NCI-H774 (cell line): ENCODE measurements at places on chromosomes 7 and 10.

GRCh38 chr10:79436066-79436849, 9.2 kb downstream of the ZCCHC24 start:
- DNase-seq = no peak

- DNase-seq = no peak
Observed at GRCh38 chr10:66550351-66550750, 375.5 kb upstream of the LRRTM3 start.

GRCh38 chr10:34751272-34751671, 63.8 kb downstream of the PARD3 start:
- no peak for DNase-seq

DNA sequence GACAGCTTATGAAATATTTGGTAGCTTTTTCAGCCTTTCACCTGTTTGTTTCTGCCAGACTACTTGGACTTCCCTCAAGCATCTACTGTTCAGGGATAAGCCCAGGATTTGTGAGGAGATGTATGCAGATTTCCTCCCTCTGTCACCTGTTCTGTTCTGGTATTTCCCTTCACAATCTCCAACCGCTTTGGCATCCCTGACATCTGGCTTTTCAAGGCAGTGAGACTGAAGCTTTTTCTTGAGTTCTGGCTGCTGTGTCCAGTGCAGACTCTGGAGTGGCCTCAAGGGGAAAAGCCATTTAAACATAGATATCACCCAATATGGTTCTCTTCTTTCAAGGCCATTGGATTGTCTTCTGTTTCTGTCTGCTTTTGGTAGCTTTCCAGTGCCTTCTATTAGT, 369.7 kb downstream of the LRMDA start:
- no peak for DNase-seq

GRCh38 chr7:135204341-135204749, 7.0 kb downstream of the WDR91 start:
- DNase-seq = no peak

- no peak for DNase-seq
Observed at GRCh38 chr7:43071604-43072003, 40.8 kb upstream of the HECW1 start.

DNA sequence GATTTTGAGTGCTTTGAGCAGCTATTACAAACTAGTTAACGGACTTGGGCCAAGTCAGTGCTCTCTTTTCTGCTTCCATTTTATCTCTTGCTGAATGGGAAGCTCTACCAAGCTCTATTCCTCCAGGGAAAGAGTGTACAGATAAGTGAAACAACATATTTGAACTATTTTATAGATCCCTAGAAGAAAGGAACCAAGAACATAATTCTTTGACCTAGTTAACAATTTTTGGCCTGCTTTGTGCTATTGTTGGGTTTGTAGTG, 244.8 kb downstream of the PRKG1 start:
- no peak for DNase-seq

- no peak for DNase-seq
Observed at GRCh38 chr10:6048281-6049030, 13.7 kb downstream of the IL2RA start.

DNA sequence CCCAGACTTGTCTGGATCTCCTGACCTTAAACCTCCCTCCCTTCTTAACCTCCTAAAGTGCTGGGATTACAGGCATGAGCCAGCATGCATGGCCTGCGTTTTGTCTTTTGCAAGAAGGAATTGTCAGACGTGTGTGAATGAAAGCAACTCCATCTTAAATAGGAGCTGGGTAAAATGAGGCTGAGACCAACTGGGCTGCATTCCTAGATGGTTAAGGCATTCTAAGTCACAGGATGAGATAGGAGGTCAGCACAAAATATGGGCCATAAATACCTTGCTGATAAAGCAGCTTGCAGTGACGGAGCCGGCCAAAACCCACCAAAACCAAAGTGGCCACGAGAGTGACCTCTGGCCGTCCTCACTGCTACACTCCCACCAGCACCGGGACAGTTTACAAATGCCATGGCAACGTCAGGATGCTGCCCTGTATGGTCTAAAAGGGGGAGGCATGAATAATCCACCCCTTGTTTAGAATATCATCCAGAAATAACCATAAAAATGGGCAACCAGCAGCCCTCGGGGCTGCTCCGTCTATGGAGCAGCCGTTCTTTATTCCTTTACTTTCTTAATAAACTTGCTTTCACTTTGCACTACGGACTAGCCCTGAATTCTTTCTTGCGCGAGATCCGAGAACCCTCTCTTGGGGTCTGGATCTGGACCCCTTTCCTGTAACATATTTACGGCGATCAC, 41.2 kb upstream of the SDK1 start:
- no peak for DNase-seq

DNA sequence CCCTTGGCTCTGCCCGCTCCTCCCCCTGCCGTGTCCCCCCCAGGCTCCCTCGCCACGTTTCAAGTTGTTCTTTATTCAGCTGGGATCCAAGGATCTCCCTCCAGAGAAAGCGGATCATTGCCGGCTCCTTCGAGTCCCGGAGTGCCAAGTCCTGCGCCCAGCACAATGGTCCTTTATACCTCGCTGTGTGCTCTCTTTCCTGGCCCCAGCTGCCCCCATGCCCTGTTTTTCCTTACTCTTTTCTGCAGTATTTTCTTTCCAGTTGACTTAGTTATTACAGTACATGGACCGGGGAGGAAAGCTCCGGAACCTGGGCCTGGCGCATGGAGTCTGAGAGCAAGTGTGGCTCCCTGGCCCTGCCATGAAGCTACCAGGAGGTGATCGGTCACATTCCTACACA, 88.1 kb upstream of the KMT2C start:
- DNase-seq = no peak

DNA sequence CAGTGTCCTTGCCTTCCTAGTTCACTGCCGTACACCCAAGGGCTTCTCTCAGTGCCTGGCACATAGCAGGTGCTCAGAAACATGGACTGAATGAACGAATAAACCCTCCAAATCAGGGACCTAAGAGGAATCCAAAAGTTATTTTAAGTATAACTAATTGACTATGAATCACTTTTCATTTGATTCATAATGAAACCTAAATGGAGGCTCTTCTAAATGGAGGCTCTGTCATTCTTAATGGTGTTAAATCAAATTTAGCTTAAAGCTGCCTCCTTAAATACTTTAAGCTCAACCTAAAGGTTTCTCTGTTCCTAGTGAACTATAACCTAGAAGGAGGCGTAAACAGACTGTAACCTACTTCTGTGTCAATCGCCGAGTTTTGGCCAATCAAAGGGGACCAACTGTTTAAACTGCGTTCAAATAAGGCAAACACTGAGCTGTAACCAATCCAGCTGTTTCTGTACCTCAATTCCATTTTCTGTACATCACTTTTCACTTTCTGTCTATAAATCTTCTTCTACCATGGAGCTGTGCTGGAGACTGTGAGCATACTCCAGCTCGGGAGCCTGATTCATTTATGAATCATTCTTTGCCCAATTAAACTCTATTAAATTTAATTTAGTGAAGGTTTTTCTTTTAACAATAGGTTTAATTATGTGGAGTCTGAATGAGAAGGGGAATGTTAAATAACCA, 11.0 kb downstream of the PYROXD2 start:
- no peak for DNase-seq

- no peak for DNase-seq
Observed at GRCh38 chr7:40077849-40078248, 56.6 kb downstream of the MPLKIP start.

- DNase-seq = no peak
Observed at GRCh38 chr7:139774376-139774775, 3.4 kb downstream of the HIPK2 start.

GRCh38 chr10:58291538-58292174, 22.7 kb downstream of the CISD1 start:
- DNase-seq = no peak

- no peak for DNase-seq
Observed at GRCh38 chr7:142870566-142871259, 14.8 kb downstream of the TRPV6 start.

GRCh38 chr7:50353201-50353600, 48.7 kb downstream of the IKZF1 start:
- DNase-seq = no peak

GRCh38 chr10:49096890-49097445, 18.4 kb downstream of the VSTM4 start:
- no peak for DNase-seq

DNA sequence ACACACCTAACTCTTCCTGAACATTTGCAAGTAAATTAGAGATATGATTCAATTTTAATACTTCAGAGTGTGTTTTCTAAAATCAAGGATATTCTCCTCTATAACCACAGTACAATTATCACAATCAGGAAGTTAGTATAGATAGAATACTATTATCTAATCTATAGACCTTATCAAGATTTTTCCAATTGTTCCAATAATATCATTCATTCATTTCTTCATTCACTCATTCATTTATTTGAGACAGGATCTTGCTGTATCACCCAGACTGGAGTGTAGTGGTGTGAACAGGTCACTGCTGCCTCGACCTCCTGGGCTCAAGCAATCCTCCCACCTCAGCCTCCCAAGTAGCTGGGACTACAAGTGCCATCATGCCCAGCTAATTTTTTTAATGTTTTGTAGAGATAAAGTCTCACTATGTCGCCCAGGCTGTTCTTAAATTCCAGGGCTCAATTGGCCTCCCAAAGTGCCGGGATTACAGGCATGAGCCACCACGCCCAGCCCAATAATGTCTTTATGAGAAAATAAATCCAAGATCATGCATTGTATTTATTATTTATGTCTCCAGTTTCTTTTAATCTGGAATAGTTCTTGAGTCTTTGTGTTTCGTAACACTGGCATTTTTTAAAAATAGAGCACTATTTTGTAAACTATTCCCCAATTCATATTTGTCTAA, 10.6 kb upstream of the MRPS16 start:
- no peak for DNase-seq

- DNase-seq = no peak
Observed at GRCh38 chr10:124739986-124740368, 4.2 kb downstream of the FAM53B start.

- peak; percentile 1 for DNase-seq
Observed at GRCh38 chr7:149741629-149742028, 31.8 kb downstream of the ZNF467 start.

DNA sequence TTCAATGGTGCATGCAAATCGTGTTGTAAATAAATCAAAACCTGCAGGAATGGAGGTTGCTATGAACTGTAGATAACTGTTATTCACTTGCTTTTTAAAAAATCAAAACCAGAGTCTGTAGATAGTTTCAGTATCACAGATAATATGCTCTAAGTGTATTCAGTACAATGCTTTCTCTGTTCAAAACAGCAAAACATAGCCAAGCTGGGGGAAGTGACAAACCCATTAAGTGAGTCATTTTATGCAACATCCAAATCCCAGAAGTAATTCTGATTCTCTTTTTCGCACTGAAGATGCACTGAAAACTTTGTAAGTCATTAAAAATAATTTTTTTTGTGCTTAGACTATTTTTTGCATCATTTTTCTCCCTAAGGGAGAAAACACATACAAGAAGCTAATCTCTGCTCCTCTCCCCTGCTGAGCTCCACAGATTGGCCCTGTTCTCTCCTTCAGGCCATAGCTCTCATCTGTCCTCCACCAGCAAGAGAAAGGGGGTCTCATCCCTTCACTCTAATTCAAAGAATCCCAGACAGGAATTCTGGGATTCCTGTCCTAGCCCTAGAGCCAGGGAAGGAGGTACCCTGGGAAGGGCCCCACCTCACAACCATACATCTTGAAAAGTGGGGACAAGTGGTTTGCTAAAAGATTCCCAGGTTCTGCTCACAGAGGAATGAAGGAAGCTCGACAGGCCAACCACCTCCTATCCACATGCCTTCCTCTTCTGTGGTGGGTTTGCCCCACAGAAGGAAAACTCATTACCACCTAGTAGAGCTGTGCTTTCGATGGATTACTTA, 4.9 kb downstream of the PRTFDC1 start:
- DNase-seq = no peak

DNA sequence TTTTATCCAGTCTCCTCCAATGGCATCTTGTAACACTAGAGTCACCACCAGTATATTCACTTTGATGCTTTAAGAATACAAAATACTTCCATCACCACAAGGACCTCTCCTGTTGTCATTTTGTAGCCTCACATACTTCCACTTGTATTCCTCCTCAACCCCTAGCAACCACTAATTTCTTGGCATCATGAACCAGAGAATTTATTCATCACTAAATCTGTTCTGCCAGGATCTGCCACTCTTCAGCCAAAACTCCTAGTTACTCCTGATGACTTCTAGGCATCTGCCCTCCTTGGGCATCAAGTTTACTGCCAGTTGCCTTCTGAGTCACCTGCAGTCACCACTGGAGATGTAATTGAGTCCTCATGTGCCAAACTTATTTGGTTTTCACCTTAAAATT, 906.8 kb downstream of the CNTNAP2 start:
- DNase-seq = no peak

GRCh38 chr10:110404825-110405224, 92.9 kb upstream of the DUSP5 start:
- DNase-seq = no peak

DNA sequence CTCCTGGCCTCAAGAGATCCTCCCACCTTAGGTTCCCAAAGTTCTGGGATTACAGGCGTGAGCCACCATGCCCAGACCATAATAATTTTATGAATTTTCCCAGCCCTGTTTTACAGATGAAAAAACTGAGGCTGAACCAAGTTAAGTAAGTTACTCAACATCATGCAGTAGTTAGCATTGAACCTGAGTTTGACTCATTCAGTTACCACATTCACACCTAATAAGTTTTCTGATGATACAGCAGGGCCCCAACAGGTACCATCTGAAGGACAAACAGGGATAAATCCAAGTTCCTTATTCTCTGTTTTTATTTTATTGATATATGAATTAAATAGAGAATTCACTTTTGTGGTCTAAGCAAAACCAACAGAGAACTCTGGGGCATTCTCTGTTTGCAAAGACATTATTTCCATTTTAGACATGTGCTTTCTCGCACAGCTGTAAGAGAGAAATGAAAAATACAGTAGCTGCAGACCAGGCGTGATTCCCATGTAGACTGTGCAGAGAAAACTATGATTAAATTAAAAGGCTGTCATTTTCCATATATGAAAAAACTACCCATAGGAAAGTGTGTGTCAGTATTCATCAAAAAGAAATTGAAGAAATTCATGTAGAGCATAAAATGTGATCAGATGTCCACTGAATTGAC, 26.6 kb downstream of the APBB1IP start:
- DNase-seq = no peak

GRCh38 chr7:30852308-30852684, 59.4 kb upstream of the AQP1 start:
- no peak for DNase-seq

DNA sequence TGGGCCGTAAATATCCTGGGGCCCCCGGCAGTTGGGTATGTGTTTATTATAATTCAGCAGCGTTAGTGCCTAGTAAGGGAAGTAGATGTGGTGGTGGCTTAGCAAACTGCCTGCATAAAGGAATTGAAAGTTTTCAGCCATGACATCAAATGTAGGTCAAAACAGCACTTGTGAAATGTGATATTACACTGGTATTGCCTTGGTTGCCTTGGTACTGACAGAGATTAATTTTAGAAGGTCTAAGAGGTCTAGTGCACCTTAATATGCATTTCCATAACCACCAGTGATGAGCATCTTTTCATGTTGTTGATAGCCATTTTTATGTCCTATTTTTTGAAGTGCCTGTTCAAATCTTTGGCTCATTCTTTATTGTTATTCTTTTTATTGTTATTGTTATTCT, 50.1 kb downstream of the VWC2 start:
- DNase-seq = no peak
